ENCODE measurements at places on chromosomes 16 and 17.

GRCh38 chr16:88481851-88482250 lies 28.8 kb downstream of the ZFPM1 start:
- DNase-seq: no peak
- peaks cover 35% of the 10 kb centered on the region for H3K4me1 ChIP-seq

DNA sequence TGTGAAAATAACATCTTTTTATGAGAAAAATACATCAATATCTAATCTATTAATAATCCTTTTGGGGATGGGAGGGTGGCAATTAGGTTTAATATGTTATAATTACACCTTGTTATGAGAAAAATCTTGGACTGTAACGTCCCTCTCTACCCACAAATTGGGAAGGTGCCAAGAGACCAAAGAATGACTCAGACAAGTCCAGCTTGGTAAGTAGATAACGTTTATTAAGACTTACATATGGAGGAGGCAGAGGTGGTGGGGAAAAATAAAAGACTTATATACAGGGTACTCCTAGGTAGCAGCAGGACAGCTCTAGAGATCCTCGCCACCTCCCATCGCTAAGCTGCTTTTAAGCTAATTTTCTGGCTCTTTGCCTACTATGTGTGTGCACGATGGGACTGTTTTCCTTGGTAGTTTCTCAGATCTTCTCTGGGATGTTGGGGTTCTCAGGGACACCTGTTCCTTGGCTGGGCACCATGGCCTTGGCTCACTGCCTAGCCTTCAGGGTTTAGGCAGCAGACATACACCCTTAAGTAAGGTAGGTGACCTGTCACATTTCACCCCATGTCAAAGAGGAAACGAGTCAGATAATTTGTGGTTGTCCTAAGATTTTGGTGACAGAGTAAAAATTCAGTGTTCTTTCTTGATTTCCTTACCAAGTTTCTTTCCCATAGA lies 31.5 kb downstream of the RBL2 start:
- no peaks in the 10 kb centered on the region for H3K27me3 ChIP-seq
- H3K4me3 ChIP-seq: no peak overlapping the region
- peaks cover 47% of the 10 kb centered on the region for H3K36me3 ChIP-seq

- H3K27ac ChIP-seq: no peak overlapping the region
- DNase-seq: no peak
- H3K27me3 ChIP-seq: peaks cover 32% of the 10 kb centered on the region
- H3K36me3 ChIP-seq: no peaks in the 10 kb centered on the region
- no peak overlapping the region for H3K4me3 ChIP-seq
Observed at GRCh38 chr17:55742272-55743102, 8.4 kb upstream of the PCTP start.

GRCh38 chr16:27232901-27233625 lies 29.7 kb downstream of the KDM8 start:
- DNase-seq: no peak
- H3K4me1 ChIP-seq: peaks cover 91% of the 10 kb centered on the region
- no peaks in the 10 kb centered on the region for H3K27me3 ChIP-seq

DNA sequence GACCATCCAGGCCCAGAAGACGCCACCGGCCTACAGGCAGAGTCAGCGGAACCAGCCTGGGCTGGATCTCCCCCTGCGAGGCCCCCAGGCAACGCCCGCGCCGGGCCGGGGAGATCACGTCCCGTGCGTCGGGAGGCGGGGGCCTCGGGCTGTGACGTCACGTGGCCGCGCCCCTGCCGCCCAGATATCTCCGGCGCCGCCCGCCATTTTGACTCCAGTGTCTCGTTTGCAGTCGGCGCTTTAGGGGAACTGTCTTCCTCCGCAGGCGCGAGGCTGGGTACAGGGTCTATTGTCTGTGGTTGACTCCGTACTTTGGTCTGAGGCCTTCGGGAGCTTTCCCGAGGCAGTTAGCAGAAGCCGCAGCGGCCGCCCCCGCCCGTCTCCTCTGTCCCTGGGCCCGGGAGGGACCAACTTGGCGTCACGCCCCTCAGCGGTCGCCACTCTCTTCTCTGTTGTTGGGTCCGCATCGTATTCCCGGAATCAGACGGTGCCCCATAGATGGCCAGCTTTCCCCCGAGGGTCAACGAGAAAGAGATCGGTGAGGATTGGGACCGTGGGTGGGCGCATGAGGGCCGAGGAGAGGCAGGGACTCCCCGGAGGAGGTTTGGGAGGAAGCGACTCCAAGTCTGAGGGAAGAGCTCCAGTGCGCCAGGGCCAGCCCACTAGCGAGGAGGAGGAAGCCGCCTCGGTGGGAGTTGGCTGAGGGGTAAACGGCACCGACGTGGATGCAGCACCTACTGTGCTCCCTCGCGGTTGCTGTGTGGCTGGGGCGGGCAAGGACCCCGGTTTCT lies at the start of gene WSB1:
Gene WSB1 (plus strand): TSS at position 217 of the 791 bp plus-strand sequence. CDS start 282 bp downstream, at position 499.
- peak within 1 kb of the TSS; percentile 89 for H3K4me3 ChIP-seq
- DNase-seq: peak; percentile 96
- no peaks in the 10 kb centered on the region for H3K27me3 ChIP-seq

GRCh38 chr17:63156986-63157385 lies 191.0 kb downstream of the TANC2 start:
- H3K4me1 ChIP-seq: peaks cover 2% of the 10 kb centered on the region
- no peaks in the 10 kb centered on the region for H3K27me3 ChIP-seq
- DNase-seq: no peak
- no peak overlapping the region for H3K4me3 ChIP-seq
- no peak overlapping the region for H3K27ac ChIP-seq

GRCh38 chr17:45227101-45227925 lies 5.6 kb downstream of the FMNL1 start:
- peak overlapping the region; percentile 94 for H3K4me3 ChIP-seq
- DNase-seq: peak; percentile 50
- H3K4me1 ChIP-seq: peaks cover 69% of the 10 kb centered on the region
- H3K36me3 ChIP-seq: peaks cover 39% of the 10 kb centered on the region
- H3K27me3 ChIP-seq: no peaks in the 10 kb centered on the region

GRCh38 chr17:31856750-31857149 lies 2.3 kb downstream of the COPRS start:
- no peak for DNase-seq
- H3K4me3 ChIP-seq: no peak overlapping the region
- H3K36me3 ChIP-seq: peaks cover 12% of the 10 kb centered on the region

DNA sequence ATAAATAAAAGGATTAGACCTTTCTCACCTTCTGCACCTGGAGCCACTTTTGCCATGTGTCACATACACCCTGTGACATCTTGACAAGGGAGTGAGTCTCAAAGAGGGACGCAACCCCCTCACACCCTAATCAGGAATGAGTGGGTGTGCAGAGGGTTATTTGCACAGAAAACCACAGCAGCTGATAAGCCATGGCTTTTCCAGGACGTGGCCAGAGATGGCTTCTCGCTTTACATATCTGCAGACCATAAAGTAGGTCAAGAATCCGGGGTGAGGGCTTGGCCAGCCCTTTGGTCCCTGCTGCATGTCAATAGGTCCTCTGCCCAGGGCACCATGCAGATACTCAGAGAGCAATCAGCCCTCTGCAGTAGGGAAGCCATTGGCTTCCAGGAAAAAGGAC lies 2.4 kb upstream of the CD300LF start:
- peaks cover 2% of the 10 kb centered on the region for H3K27me3 ChIP-seq
- H3K36me3 ChIP-seq: no peaks in the 10 kb centered on the region
- H3K4me3 ChIP-seq: no peak overlapping the region
- no peak overlapping the region for H3K27ac ChIP-seq

GRCh38 chr17:50681263-50682200 lies 26.2 kb downstream of the ANKRD40 start:
- no peaks in the 10 kb centered on the region for H3K36me3 ChIP-seq
- peaks cover 9% of the 10 kb centered on the region for H3K27me3 ChIP-seq
- no peak overlapping the region for H3K27ac ChIP-seq
- no peak for DNase-seq

DNA sequence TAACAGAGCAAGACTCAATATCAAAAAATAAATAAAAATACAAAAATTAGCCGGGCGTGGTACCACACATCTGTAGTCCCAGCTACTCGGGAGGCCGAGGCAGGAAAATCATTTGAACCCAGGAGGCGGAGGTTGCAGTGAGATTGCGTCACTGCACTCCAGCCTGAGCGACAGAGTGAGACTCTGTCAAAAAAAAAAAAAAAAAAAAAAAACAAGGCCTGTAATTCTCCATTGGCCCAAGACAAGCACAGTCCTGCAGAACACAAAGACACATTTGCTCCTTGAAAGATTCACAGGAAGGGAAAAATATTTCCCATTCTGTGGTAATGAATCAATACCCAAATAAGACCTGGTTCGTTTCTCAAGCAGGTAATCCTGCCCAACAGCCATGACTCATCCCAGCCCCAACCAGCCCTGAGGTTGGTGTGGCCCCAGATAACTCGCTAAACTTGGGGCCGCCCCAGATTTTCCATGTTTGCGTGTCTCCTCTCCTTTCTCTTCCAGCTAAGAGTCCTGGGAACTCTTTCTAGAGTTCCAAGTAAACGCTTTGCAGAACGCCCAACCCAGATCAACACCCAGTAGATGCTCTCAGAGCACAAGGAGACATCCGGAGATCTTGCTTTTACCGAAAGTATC lies 40.3 kb upstream of the SNN start:
- no peak for DNase-seq
- H3K4me3 ChIP-seq: no peak overlapping the region
- H3K27ac ChIP-seq: no peak overlapping the region

DNA sequence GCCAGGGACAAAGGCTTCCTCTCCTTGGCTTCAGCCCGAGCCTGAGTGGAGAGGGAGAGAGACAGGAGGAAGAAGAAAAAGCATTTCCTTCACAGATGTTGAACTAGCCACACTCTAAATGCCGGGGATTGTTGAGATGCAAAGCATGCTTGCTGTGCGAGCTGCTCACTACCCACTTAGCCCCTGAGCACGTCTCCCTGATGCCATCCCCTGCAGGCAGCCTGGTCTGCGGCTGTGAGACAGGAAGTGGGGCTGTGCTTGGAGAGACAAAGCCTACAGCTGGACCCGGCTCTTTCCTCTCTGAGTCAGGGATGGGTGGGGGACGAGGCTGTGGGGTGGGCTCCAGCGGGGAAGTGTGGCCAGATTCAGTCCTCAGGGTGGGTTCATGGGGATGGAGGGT lies 13.7 kb downstream of the WNT9B start:
- H3K4me1 ChIP-seq: no peaks in the 10 kb centered on the region
- H3K27me3 ChIP-seq: peaks cover 9% of the 10 kb centered on the region
- no peak for DNase-seq
- no peaks in the 10 kb centered on the region for H3K36me3 ChIP-seq
- no peak overlapping the region for H3K27ac ChIP-seq

- peaks cover 18% of the 10 kb centered on the region for H3K4me1 ChIP-seq
- no peak for DNase-seq
- H3K36me3 ChIP-seq: peaks cover 6% of the 10 kb centered on the region
- no peak overlapping the region for H3K27ac ChIP-seq
- H3K4me3 ChIP-seq: no peak overlapping the region
Observed at GRCh38 chr16:88853325-88853941, 3.3 kb downstream of the GALNS start.

- no peak for DNase-seq
- H3K36me3 ChIP-seq: no peaks in the 10 kb centered on the region
- H3K4me3 ChIP-seq: no peak overlapping the region
- no peak overlapping the region for H3K27ac ChIP-seq
Observed at GRCh38 chr17:50203086-50203485, 1.7 kb upstream of the COL1A1 start.

Measured in activated CD4-positive, alpha-beta T cell treated with anti-CD3 and anti-CD28 coated beads for 36 hours (primary cell).